ENCODE measurements at places on chromosomes 2 and 18. TPM values are rescaled to one million over a fixed set of nuclear protein-coding genes. Genes with fewer than 3 reads are reported as not detected.

NMUR1 gene
- not detected for total RNA-seq

SDC1 gene
- total RNA-seq, result 86.3 TPM

CYTIP gene
- total RNA-seq, result not detected

DRC1 gene
- not detected for total RNA-seq

CTNNA2 gene
- total RNA-seq, result not detected

TCF4 gene
- 65.1 TPM for total RNA-seq

GRCh38 chr2:211760103-211760502, 778.5 kb downstream of the ERBB4 start:
- no peak for DNase-seq

DNA sequence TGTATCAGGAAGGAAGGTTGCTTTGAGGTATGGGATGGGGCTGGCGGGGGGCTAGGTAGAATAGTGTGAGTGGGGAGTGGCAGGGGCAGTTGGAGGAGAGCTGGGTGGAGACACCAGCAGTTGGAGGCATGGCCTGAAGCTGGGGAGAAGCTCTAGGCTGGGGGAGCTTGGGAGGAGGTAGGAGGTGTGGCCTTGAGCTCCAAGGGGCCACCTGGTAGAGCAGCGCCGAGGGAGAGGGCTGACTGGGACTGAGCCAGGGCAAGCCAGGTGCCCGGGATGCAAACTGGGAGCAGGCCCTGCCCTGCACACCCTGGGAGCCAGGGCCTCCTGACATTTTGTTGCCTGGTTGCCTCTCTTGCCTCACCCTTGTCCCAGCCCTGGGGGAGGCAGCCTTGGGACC, 33.1 kb upstream of the PDIA6 start:
- DNase-seq, result no peak

GRCh38 chr18:62655520-62656219, 59.7 kb upstream of the PHLPP1 start:
- DNase-seq, result no peak

DNA sequence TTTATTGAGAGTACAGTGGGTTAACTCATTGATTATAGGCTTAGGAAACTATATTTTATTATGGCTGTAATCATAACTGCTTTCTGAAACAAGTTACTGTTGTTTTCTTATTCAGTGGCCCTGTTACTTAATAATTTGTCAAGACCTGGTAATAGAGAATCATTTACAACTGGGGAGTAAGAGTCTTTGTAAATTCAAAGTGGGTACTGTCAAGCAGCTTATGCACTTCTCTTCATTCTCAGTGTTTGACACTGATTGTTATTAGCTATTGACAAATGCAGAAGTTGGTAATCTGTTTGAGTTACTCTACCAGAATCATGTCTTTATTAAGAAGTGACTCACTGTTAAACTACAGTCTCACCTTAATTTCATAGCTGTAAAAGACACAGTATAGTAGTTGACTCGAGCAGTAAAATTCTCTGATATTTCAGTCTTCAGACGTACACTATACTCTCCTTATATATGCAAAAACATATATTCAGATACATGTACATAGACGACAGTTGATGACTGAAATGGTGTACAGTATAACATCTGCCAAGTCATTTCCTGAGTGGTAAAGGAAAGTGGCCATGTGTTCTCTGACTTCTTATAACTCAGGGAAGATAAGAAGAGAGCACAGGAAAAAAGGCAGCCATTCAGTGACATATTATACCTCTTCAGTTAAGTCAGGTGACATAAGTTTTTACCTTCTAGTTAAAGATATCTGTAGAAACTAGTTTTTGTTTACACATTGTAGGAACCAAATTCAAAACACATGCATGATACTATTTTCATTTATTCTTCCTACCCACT, 36.0 kb upstream of the TTC27 start:
- DNase-seq, result no peak

DNA sequence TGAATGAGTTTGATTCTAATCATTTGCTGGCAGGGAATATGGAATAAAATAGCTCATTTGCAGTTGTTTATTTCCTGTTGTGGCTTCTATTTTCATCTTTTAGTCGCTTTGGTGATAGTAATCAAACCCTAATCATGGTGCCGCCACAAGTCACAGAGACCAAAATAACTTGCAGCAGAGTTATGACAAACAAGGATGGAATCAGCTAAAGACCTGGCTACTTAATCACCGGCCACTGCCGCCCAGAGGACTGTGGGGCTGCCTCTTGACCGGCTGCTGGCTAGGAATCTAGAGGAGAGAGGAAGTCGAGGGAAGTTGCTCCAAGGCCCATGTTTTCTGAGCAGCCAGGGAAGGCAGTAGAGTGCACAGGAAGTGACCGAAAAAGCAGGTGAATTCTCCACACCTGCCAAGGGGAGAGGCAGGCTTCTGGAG, 5.1 kb upstream of the SMAD7 start:
- DNase-seq, result peak; percentile 98

- DNase-seq, result peak; percentile 25
Measured at GRCh38 chr2:170177950-170178781, at the start of gene MYO3B. Gene MYO3B (plus strand): TSS chr2:170178147. CDS start chr2:170178288, 141 bp downstream.

DNA sequence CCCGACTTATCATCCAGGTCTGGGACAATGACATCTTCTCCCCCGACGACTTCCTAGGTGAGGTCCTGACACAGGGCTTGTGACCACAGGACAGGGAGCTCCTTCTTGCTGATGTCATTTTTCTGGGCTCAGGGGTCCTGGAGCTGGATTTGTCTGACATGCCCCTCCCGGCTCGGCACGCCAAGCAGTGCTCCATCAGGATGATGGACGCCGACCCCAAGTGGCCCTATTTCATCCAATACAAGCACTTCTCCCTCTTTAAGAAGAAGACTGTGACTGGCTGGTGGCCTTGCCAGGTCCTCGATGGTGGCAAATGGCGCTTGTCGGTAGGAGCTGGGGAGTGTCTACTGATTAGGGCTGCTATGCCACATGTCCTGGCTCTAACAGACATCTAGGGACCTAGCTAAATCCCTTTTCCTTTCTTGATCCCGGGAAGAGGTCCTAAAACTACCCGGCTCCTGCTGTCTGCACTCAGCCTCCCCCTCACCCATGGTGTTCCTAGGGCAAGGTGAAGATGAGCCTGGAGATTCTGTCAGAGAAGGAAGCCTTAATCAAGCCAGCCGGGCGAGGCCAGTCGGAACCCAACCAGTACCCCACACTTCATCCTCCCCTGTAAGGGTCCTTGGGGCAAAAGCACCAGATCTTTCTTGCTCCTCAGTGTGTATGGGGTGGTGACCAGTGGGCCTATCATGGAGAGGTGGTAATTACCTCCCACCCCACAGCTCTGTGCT, 36.7 kb downstream of the LMAN2L start:
- no peak for DNase-seq

DNA sequence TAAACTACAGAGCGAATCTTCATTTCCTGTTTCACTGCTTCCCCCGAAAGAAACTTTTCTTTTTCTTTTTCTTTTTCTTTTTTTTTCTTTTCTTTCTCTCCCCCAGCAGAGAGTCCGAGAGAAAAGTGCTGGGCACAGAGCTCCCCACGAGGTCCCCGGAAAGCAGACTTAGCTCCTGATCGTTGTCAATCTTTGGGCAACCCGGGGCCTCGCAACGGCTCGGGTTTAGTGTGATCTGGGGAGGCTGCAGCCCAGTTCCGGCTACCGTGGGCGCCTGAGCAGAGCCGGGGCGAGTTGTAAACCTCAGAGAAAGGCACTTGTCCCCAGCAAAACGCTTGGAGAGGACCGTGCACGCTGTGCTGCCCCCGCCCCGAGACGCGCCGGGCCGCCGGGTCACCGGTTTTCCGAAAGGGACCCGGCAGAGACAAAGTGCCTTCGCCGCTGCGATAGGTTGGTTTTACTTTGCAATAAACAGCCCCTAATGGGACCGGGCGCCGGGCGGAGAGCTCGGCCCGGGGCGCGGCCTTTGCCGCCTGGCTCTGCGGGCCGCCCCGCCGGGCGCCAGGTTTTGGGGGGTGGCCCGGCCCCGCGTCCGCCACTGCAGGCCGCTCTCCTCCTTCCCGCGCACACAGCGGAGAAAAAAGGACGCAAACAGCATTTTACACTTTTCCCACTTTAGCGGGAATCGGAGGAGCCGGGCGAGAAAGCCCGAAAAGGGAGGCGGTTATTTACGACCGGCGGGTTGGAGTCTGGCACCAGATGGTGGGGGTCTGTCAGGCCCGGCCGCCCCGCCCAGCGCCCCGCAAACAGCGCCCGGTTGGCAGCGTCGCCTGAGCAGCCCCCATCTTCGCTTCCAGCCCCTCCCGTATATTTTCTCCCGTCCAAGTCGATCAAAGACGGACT, 136.0 kb downstream of the INSIG2 start:
- no peak for DNase-seq

DNA sequence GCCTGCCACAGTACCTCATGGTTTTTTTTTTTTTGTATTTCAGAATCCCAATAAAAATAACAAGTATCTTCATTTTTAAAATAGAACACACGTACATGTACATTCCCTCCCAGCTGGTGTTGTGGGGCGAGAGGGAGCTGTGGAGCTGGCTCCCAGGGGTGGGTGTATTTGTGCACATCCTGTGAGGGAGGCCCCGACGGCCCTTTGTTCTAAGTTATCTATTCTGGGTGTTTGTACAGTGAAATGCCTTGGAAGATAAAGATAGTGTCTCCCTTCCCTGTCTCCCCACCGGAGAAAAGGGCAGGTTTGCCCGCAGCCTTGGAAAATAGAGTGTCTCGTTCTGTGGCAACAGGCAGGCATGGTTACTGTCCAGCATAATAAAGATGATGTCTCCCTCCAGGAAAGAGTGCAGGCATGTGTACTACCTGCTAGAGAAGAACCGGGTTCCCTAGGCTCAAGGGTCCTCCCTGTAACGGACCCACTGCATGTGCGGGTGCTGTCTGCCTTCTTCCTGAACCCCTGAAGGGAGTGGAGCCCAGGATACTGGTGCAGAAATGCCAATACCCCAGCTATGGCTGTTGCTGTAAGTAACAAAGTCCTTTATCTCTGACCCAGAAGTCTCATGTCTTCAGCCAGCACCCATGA, 12.1 kb upstream of the ALLC start:
- no peak for DNase-seq

DNA sequence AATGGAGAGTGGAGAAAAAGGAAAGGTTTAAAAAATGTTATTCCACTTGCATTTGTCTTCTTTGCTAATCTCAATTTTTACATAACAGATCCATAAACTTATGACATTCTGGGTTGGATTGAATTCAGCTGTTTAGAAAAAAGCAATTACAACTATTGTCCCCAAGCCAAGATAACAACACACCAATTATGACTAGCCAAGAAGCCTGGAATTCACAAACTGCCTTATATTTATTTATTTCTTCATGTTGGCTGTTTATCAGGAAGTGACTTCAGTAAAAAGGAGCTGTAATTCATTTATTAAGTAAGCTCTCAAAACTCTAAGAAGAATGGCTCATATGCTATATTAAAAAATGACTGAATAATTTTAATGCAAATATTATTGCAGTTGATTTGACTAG, 137.4 kb downstream of the CALCRL start:
- no peak for DNase-seq

- peak; percentile 39 for DNase-seq
Measured at GRCh38 chr2:10619643-10620042, 70.1 kb downstream of the NOL10 start.

- DNase-seq, result no peak
Measured at GRCh38 chr2:237869343-237870102, 10.1 kb downstream of the RAMP1 start.

GRCh38 chr18:65587491-65587890, 163.3 kb upstream of the CDH7 start:
- DNase-seq, result no peak

DNA sequence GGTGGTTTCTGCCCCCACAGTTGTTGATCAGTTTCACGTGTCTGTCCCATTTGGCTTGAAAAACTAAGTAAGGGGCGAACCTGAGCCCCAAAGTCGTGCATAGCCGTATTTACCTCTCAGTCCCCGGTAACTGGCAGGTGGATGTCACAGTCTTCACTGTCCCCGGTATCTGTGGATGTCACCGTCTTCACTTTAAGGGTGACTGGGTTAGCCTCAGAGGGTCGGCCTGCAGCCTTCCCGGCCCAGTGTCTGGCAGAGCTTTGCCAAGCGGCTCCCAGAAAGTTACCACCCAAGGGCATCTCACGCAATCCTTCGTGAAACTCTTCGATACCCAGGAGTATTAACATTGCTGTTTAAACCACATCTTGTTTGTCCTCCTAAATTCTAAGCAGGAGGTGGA, 125.3 kb upstream of the CTDP1 start:
- no peak for DNase-seq

DNA sequence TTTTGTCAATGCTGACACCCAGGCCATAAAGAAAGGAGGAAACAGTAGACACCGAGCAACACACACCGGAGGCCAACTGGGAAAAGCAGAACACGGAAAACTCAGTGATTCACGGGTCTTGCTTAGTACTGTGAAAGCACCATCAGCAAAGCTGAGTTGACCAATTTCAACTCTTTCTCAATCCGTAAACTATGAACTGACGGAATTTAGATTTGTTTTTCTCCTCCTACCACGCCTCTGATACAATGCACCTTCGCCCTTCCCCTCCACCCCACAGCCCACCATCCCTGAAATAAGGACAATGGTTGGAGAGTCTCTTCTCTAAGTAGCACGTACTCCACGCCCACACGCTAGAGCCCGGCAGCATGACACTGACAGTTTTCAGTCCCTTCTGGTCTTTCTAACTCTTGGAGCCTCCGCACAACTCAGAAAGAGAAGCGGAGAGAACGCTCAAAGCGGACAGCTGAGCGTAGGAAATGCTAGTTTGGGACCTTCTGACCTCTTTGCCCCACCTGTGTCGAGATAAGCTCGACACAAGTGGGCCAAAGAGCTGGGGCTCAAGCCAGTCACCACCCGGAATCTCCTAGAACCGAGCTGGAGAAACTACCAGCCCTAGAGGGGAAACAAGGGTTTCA, 669 bp downstream of the LNPK start:
- DNase-seq, result peak; percentile 11

DNA sequence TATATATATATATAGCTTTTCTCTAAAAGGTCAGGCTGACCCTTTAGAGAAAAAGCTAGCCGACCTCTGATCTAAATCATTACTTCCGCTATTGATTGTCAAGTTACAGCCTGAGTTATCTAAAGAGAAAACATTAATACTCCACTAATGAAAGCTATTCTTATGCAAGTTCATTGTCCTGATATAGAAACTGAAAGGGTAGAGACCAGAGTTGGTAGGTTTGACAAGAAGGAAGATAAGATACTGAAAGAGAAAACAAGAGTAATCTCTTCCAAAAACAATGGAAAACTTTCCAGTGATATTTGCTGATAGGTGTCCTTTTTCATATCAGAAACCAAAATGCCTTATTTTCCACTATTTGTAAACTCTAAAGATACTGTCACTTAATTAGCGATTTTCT, 62.8 kb upstream of the SLC39A10 start:
- no peak for DNase-seq

Measured in HFFc6 (cell line).